ENCODE measurements at places on chromosomes 7 and 10.
A peak's percentile ranks its signal among the peaks of the same experiment; 100 is the strongest.

DNA sequence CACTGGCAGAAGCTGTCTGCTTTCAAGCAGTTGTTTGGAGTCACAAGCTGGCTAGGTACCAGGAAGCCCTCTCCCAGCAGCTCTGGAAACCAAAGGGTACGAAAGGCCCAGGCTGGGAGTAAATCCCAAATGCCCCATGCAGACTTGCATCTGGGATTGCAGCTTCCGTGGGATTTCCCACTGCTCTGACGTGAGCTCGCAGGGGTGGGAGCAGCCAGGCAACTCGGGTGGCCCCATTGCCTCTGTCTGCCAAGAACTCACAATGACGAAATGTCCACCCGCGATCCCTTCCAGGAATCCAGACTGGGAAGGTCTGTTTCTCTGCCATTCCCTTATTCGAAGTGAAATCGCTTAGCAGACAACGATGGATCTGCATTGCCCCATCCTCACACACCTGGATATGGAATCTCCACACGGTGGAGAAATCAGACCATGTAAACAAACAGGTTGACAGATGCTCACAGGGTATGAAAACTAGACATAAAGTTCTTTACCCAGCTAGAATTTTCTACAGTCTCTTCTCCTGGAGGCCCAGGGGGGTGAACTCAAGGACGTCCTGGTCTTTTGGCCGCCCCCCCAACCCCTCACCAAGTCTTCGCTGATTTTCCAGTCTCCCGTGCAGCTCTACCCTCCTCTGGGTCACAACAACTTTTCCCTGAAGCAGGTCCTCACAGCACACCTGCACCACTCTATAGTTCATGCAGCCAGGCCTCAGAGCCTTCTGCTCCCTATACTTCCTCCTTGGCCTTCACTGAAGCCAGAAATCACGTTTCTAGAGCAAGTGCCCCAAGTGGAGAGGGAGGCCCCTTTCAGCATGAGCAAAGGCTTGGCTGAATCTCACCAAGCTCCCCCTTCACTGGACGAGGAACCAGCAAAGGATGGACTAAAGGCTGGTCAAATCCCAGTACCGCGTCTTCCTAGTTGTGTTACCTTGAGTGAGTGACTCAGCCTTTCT lies 20.0 kb downstream of the SH3PXD2A start:
- DNase-seq, result no peak

DNA sequence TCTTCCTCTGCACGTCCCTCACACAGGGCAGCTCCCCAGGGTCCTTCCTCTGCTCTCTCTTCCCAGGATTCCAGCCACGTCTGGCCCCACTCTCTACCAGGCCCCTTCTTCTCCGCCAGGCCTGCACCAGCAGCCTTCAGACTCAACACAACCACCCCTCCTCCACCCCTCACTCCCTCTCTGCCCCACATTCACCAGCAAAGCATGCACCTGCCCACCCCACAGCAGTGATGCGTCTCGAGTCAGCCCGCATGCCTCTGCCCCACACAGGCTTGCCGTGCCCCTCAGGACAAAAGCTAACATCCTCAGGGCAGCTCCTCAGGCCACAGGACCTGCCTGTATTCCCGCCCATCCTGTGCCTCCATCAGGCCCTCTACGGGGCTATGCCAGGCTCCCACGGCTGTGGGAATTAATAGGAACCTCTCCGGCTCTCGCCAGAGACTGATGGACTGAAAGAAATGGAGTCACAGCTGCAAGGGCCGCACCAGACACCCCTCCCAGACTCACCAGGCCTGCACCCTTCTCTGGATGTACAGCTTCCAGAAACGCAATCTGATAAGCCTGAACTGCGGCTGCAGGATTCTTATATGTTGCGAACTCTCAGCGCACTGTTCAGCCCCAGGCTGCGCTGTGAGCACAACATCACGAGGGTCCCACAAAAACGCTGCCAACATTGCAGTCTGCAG lies 100.1 kb downstream of the CYTH3 start:
- DNase-seq, result no peak

GRCh38 chr7:26428571-26428970 lies 136.9 kb downstream of the SNX10 start:
- DNase-seq, result no peak

DNA sequence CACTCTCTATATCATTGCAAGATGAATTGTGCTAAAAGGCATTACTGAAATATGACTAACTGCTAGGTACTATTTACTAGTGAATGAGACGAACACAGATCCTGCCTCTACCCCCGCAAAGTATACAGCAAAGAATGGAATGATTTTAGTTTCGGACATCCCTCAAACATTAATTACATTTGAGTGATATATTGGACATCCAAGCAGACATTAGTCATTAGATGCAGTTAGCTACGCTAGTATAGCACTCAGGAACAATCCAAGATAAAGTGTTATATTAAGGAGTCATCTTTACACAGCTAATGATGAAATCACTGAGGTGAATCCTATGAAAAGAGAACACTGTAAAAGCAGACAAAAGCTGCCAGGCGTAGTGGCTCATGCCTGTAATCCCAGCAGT lies 7.3 kb upstream of the TAF3 start:
- DNase-seq, result no peak

- DNase-seq, result no peak
Measured at GRCh38 chr7:69208276-69208675, 390.0 kb upstream of the AUTS2 start.

DNA sequence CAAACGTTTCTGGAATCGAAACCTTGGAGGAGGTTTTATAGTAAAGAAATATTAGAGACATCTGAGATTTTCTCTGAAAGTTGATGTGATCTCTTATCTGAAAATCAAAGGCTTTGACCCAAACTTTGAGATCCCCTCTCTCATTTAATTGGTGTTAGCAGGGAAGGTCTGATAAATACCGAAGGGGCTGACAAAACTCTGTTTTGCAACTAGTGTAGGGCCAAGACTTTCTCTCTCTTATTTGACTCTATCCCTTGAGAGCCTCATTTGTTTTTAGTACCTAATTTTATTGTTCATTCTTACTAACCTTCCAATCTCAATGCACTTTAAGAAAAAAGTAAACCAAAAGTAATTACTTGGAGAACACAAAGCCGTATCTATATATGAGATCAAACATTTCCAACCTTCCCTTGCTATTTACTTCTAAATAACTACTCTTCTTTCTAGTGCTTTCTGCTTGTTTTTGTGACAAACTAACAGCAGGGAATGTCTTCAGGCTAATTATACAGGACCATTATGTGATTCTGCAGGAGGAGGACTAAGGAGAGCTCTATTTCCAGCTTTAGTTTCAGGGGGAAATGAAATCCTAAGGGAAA lies 33.4 kb upstream of the NPVF start:
- no peak for DNase-seq

GRCh38 chr10:1309617-1310270 lies 253.6 kb downstream of the WDR37 start:
- no peak for DNase-seq

DNA sequence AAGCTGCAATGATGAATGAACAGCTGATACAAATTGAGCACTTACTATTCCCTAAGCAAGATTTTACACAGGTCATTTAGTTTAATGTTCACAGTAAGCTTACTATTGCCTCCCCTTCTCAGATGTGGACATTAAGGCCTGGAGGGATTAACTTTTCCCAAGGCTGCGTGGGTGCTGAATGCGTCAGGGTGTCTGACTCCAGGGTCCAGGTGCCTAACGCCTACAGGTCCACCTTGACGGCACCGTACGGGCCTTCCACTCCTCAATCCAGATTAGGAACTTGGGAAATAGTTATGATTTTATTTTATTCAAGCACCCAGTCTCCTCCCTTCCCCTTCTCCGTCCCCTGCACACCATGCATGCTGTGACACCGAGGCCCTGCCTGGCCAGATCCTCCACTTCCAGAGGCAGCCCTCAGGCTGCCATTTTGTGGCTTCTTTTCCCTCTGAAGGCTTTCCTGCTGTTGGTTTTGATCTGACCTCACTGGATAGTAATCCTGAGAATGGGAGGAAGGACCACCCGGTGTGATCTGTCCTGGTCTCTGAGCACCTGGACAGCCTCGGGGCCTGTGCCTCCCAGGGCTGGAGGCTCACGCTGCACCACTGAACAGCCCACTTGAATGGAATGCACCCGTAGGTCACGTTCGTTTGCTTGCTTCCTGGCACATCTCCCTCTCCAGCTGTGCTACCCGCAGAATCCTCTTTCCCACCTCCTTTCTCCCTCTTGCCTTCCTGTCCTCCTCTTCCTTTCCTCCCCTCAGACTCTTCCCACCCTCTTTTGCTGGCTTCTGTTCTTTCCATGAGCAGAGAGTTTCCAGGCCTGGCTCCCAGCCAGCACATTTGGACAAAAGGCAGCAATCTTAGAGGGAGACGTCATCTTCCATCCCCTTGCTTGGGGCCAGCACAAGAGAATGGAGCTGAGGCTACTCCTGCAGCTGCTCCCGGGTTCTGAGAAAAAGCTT lies 14.4 kb downstream of the DENND2A start:
- DNase-seq, result no peak

GRCh38 chr7:50645186-50645585 lies 80.0 kb upstream of the DDC start:
- DNase-seq, result no peak

GRCh38 chr10:20811131-20811530 lies 86.0 kb downstream of the NEBL start:
- DNase-seq, result no peak

- no peak for DNase-seq
Measured at GRCh38 chr10:80126876-80127275, 5.7 kb upstream of the PLAC9 start.

GRCh38 chr7:726084-726853 lies at the start of gene DNAAF5:
TSS of gene DNAAF5 (plus strand) at chr7:726699. CDS start at chr7:726721, 22 bp downstream.
- peak; percentile 81 for DNase-seq

- DNase-seq, result no peak
Measured at GRCh38 chr7:26477381-26477990, 185.8 kb downstream of the SNX10 start.

DNA sequence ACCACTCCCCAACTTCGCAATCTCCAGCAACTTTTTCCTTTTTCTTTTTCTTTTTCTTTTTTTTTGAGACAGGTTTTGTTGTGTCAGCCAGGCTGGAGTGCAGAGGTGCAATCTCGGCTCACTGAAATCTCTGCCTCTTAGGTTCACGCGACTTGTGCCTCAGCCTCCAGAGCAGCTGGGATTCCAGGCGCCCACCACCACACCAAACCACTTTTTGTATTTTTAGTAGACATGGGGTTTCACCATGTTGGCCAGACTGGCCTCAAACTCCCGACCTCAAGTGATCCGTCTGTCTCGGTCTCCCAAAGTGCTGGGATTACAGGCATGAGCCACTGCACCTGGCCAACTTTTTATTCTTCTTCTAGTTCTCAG lies 55.0 kb downstream of the KIAA1549 start:
- DNase-seq, result no peak

- no peak for DNase-seq
Measured at GRCh38 chr10:5496261-5497250, 2.8 kb downstream of the CALML5 start.

Data from activated T-cell treated with anti-CD3 and anti-CD28 coated beads for 1 hour (primary cell).